T-cell (primary cell): ENCODE measurements at places on chromosomes 3 and 15. TPM values are rescaled to one million over a fixed set of nuclear protein-coding genes. Genes with fewer than 3 reads are reported as not detected.

DNA sequence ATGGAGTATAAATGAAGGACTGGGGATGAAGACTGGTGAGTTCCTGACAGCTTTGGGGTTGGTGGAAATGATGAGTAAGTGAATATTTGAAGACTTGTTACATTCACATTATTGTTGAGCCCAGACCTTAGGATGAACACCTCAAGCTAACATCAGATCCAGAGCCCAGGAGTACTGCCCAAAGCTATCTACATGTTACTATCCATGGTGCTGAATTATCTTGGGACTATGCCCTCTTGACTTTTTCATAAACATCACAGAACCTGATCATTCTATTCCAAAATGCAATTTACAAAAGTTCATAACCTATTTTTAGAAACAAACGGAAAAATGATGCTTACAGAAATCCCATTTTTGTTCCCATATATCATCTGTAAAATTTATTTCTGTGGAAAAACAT is 613.3 kb downstream of the TUSC7 start:
- H3K27ac ChIP-seq = no peak overlapping the region
- H3K4me3 ChIP-seq = no peak overlapping the region
- no peaks in the 10 kb centered on the region for H3K36me3 ChIP-seq
- DNase-seq = no peak
- no peaks in the 10 kb centered on the region for H3K4me1 ChIP-seq

DNA sequence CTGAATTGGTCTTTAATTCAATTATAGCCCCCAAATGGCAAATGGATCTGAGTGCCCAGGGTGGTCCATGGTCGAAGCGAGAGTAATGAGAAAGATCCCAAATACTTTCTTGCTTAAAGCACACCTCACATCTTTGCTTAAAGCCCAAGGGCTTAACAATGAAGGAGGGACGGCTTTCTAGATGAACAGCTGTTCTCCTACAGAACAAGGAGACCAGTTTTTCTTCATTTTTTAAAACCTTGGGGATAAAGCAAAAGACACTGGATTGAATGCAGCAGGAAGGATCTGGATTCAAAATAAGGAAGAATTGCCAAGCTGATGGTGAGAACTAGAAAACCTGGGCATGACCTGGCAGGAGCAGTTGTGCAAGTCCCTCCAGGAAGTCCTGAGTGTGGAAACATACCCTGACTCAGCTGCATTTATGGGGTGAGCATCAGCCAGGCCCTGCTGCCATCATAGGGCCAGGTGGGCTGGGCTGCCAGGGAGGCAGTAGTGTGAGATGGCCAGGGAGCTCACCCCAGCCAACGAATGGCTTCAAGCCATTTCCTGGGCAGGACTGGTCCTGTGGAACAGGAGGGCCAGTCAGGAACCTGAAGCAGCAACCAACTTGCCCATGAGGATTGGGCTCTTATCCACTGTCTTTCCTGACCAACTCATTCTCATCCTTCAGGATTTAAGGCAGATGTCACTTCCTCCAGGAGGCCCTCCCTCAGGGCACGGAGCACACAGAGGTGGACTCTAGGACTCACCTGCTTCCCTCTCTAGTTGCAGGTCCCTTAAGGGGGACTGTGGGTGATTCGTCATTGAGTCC is 18.4 kb upstream of the RHCG start:
- peaks cover 18% of the 10 kb centered on the region for H3K27me3 ChIP-seq
- H3K36me3 ChIP-seq = no peaks in the 10 kb centered on the region
- H3K4me3 ChIP-seq = no peak overlapping the region

The LRCH3 gene
- 62.2 TPM for total RNA-seq

DNA sequence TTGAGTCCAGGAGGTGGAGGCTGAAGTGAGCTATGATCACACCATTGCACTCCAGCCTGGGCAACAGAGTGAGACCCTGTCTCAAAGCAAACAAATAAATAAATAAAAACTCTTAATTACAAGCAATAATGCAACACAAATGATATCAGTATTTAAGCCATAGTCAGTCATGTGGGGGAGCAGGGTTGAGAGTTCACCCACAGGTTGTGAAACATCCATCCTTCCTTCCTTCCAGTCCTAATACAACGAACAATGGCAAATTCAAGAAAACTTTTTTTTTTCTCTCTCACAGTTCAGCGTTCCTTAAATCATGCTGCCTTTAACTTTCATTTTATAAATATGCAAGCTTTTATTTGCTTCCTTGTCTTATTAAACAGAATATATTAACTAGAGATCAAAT is 24.1 kb downstream of the ZNF592 start:
- no peak overlapping the region for H3K4me3 ChIP-seq
- H3K36me3 ChIP-seq = no peaks in the 10 kb centered on the region
- H3K27me3 ChIP-seq = no peaks in the 10 kb centered on the region

GRCh38 chr3:14834807-14835466 is 16.2 kb downstream of the FGD5 start:
- DNase-seq = no peak
- H3K27me3 ChIP-seq = peaks cover 29% of the 10 kb centered on the region
- H3K4me3 ChIP-seq = no peak overlapping the region
- no peaks in the 10 kb centered on the region for H3K36me3 ChIP-seq
- no peak overlapping the region for H3K27ac ChIP-seq
- H3K4me1 ChIP-seq = no peaks in the 10 kb centered on the region

- H3K36me3 ChIP-seq = no peaks in the 10 kb centered on the region
- no peak overlapping the region for H3K27ac ChIP-seq
- no peaks in the 10 kb centered on the region for H3K4me1 ChIP-seq
- no peaks in the 10 kb centered on the region for H3K27me3 ChIP-seq
Measured at GRCh38 chr3:69178082-69178481, 55.7 kb upstream of the LMOD3 start.

The VGLL3 gene
- 0.20 TPM for total RNA-seq

DNA sequence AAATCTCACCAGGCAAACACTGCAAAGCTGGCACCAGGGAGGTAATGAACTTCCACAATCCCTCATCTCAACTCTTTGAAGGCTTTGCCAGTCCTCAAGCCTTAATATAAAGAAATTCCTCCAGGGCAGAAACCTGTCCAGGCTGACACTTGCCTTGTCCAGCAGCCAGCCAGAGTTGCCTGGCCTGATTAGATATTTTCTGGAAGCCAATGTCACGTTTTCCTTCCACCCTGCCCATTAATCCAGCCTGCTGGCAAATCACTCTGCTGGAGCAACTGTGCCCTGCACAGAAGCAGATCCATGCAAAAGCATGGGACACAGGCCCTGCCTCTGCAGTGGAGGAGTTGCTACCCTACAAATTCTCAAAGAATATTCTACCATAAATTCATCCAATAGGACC is 56.5 kb downstream of the HEG1 start:
- no peaks in the 10 kb centered on the region for H3K27me3 ChIP-seq
- H3K4me3 ChIP-seq = no peak overlapping the region
- DNase-seq = no peak
- H3K27ac ChIP-seq = no peak overlapping the region
